Activated CD4-positive, alpha-beta T cell treated with anti-CD3 and anti-CD28 coated beads for 24 hours (primary cell): ENCODE measurements at places on chromosomes 4 and X.

DNA sequence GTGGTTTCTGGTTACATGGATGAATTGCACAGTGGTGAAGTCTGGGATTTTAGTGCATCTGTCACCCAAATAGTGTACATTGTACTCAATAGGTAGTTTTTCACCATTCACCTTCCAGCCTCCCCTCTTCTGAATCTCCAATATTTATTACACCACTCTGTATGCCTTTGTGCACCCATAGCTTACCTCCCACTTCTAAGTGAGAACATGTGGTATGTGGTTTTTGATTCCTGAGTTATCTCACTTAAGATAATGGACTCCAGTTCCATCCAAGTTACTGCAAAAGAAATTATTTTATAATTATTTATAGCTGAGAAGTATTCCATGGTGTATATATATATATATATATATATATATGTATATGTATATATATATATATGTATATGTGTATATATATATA lies 155.8 kb downstream of the HHIP start:
- DNase-seq, result no peak

GRCh38 chrX:104013158-104013557 lies 350 bp downstream of the H2BW1 start:
- DNase-seq, result no peak

GRCh38 chr4:6153874-6154273 lies 46.5 kb downstream of the JAKMIP1 start:
- DNase-seq, result no peak

GRCh38 chrX:153909024-153909979 lies 4.8 kb downstream of the AVPR2 start:
- DNase-seq, result no peak

- DNase-seq, result no peak
These were observed 12.9 kb downstream of the TMEM131L start for GRCh38 chr4:153479101-153479500.

DNA sequence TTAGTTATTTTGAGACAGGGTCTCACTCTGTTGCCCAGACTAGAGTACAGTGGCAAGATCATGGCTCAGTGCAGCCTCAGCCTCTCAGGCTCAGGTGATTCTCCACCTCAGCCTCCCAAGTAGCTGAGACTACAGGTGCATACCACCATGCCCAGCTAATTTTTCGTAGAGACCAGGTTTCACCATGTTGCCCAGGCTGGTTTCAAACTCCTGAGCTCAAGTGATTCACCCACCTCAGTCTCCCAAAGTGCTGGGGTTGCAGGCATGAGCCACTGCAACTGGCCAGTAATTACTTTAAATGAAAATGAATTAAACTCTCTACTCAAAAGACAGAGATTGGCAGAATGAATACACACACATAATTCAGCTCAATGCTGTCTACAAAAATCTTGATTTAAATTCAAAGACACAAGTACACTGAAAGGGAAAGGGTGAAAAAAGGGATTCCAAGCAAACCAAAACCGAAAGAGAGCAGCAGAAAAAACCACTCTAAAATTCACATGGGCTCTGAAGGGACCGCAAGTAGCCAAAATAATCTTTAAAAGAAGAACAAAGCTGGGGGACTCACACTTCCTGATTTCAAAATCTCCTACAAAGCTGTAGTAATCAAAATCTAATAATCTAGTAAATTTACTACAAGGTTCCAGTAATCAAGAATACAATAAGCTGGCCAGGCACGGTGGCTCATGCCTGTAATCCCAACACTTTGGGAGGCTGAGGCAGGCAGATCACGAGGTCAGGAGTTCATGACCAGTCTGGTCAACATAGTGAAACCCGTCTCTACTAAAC lies 11.8 kb upstream of the SPON2 start:
- no peak for DNase-seq

GRCh38 chr4:24805067-24805466 lies 9.7 kb downstream of the SOD3 start:
- no peak for DNase-seq

DNA sequence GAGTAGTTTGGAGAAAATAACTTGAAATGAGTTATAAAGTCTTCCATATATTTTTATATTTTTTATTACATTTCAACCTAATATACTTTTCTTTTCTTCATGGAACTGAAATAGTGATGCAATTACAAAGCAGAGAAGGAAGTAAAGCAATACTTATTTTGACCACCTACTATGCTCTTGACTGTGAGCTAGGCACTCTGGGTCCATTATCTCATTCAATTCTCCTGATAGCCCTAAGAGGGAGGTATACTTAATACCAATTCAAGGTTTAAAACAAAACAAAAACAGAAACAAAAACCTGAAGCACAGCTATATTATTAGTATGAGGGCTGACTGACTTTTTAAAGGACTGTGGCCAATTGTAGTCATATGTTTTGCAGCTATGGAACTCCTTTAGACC lies 193.5 kb downstream of the MAD2L1 start:
- DNase-seq, result no peak

GRCh38 chr4:116015062-116015461 lies 901.6 kb upstream of the NDST4 start:
- DNase-seq, result no peak

DNA sequence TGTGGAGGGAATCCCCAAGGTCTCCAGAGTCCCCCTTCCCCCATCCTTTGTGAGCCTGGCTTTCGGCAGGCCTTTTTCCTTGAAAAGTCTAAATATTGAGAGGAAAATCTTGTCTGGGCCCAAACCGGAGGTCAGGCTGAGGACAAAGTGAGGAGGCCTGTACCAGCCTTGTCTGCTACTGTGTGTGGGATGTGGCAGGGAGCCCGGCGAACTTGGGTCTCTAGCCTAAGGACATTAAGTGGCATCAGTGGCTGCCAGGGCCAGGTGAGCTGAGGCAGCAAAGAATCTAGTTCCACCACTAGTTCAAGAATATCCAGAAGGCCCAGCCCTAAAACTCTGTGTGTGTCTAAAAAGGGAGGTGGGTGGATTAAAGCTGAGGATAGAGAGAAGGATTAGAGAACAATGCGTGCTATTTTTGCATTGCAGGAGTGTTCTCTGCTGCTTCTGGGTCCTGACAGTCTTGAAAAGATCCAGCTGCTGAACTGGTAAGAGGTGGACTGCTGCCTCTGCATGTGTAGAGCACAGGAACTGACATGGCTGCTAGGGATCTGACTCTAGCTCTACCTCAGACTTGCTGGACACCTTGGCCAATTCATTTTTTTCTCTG lies 1.2 kb upstream of the AMER1 start:
- DNase-seq, result no peak

- DNase-seq, result no peak
These were observed 50.6 kb downstream of the QRFPR start for GRCh38 chr4:121330180-121330665.
